ENCODE measurements at places on chromosomes 1 and 21.

GRCh38 chr1:157961805-157962762 lies 31.4 kb upstream of the KIRREL1 start:
- DNase-seq = no peak

GRCh38 chr21:45640888-45641479 lies 2.5 kb upstream of the PCBP3 start:
- no peak for DNase-seq

DNA sequence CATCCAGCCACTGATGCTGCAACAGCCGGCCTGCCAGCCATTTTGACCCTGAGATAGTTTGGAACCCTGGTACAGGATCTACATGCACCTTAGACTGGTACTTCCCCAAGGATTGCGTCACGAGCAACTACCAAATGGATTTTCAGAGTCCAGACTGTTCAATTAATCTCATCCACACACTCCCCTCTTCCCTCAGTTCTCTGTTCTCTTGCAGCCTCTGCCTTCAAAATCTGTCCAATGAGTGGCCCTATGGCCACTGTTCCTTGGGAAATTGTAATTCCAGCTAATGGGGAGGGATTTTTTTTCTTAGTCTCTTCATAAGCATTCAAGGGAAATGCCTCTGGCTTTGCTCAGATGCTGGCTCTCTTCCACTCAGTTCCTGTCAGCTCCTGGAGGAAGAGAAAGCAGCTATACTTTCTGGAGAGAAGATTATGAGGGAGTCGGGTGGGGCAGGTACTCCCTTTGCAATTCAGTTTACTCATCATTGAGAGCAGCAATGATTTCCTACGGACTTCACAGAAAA lies 19.8 kb upstream of the UAP1 start:
- no peak for DNase-seq

- DNase-seq = peak; percentile 46
Observed at GRCh38 chr1:248618878-248619277, 16.0 kb downstream of the OR2T11 start.

DNA sequence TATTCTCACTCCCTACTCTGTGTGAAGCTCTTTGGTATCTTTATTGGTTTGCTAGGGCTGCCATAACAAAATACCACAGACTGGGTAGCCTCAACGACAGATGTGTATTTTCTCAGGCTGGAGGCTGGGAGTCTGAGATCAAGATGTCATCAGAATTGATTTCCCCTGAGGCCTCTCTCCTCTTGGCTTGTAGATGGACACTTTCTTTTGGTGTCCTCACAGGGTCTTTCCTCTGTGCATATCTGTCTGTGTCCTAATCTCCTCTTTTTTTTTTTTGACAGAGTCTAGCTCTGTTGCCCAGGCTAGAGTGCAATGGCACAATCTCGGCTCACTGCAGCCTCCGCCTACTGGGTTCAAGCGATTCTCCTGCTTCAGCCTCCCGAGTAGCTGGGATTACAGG lies 71.4 kb upstream of the KCNJ6 start:
- DNase-seq = no peak

GRCh38 chr1:233229288-233229687 lies 66.2 kb downstream of the PCNX2 start:
- no peak for DNase-seq
